Bladder microvascular endothelial cell (primary cell): ENCODE measurements at places on chromosomes 6 and 20. TPM values are rescaled to one million over a fixed set of nuclear protein-coding genes. Genes with fewer than 3 reads are reported as not detected.

RIPOR3 gene
- total RNA-seq, result under 0.01 and 0.63 TPM in 2 replicates

CRIP3 gene
- total RNA-seq, result 0.19 TPM in 1 of 2 replicates, not detected in the other

KHDC1 gene
- total RNA-seq, result 0.19 and 0.49 TPM in 2 replicates

PNLDC1 gene
- total RNA-seq, result 1.3 TPM in 1 of 2 replicates, not detected in the other

RAET1L gene
- total RNA-seq, result not detected in 2 replicates

ANGPT4 gene
- not detected in 2 replicates for total RNA-seq

CNR1 gene
- 0.19 and 0.65 TPM in 2 replicates for total RNA-seq

RAD21L1 gene
- not detected in 2 replicates for total RNA-seq

XRN2 gene
- total RNA-seq, result 59.6 and 83.4 TPM in 2 replicates

ATP9A gene
- 13.9 and 52.6 TPM in 2 replicates for total RNA-seq

MOCS1 gene
- 6.8 and 15.1 TPM in 2 replicates for total RNA-seq

OR2H1 gene
- not detected in 2 replicates for total RNA-seq

SLC32A1 gene
- total RNA-seq, result under 0.01 TPM in 1 of 2 replicates, not detected in the other

NKAIN2 gene
- not detected in 2 replicates for total RNA-seq
